Dorsolateral prefrontal cortex (tissue), 122 donors: ENCODE measurements at places on chromosomes 1 and 21.

GRCh38 chr1:12272770-12273169 is 42.9 kb downstream of the VPS13D start:
- no peak for DNase-seq

DNA sequence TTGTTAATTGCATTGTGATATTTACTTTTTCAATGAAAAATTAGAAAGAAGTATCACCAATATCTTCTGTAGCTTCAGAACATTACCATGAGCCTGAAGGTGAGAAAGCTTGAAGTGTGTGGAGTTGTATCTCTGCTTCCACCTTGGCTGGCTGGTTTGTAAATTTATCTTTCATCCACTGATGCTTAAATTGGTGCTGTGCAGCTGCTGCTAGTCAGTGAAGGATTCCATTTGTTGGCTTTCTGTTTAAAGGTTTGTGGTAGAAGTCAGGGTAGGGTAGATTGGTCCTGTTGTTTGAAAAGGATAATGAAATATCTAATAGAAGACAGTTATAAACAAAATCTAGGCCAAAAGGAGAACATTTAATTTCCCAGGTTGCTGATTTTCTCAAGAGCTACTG is 105.7 kb downstream of the C1orf21 start:
- DNase-seq, result no peak

DNA sequence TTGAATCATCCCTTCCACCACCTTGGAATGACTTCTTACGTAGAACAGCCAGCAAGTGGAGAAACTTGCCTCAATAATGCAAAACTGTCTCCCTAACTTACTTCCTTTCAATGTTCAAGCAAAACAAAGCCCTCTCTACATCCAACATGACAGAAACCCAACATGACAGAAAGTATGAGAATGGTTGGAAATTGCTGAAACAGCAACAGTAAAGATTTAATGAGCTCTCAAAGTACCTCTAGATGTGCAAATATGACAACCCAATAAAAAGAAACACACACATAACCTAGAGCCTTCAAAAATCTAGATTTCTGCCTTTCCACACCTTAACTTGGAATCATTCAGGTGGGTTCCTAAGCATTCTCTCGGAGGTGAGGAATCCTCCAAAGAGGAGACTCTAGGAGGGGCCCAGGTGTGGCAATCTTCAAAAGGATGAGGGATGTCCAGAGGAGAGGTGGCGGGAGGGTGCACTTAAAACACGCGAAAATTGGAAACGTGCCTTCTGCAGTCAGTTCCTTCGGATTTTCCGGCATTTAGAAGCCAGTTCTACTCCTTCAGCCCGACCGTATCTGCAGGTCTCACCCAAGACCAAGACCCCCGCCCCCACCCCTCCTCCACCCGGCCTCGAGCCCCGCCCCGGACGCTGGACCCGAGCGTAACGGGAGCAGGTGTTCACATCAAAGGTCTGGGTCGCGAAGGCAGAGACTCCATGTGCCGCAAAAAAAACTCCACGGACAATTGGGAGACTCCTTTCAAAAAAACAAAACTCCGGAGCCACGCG is 996 bp upstream of the MGST3 start:
- DNase-seq, result no peak

GRCh38 chr21:42609811-42610210 is 43.6 kb upstream of the PDE9A start:
- no peak for DNase-seq
